ENCODE measurements at places on chromosomes 2 and 18.

DNA sequence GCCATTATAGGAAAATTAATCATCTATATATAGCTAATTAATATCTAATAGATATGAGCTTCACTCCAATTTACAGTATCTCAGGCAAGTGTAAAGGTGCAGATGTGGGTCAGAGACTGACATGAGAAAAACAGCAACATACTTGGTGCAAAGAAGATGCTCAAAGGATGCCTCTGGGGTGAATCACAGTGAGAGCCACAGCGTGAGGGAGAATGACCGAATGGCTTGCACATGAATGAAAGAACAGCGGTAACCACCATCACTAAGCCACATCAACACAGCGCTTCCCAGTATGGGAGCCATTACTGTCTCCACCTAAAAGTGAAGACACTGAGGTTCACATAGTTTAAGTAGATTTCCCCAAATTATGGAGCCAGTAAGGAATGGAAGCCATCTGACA, 423.4 kb upstream of the ID2 start:
- DNase-seq: no peak

DNA sequence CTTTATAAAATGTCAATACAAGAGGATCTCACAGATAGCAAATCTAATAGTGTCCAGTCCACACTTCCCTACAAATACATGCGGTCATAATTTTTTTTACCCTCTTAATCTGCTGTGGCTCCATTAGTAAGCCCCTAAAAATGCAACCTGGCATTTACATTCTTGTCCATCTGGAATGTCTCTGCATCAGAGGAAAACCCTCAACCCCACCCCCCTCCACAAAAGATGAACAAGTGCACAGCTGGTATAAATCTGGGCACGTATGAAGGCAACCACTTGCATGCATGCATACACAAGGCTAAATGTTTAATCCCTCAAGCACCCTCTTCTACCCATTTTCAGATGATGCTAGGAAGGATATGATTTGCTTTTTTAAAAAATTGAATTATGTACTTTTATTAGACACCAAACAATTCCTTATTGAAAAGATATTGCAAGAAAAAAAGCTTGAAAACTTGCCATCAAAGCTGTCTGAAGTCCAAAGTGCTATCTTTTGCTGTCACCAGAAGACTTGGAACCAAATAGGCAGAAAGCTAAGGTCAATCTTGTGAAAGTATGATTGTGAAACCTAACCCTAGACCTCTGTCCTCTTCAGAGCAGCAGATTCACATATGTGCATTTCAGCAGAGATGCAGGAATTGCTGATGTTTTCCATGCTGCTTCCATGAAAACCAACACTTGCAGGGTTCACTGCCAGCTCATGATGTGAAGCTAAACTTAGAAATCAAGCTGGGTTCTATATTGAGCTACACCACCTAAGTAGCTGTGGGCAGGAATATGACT, 39.0 kb downstream of the IRS1 start:
- no peak for DNase-seq

GRCh38 chr2:70958759-70959158, 19.7 kb upstream of the ANKRD53 start:
- no peak for DNase-seq

- no peak for DNase-seq
These were observed 99.7 kb upstream of the MGAT4A start for GRCh38 chr2:98830571-98831145.

- no peak for DNase-seq
These were observed 92.9 kb upstream of the CYP1B1 start for GRCh38 chr2:38168710-38169480.

GRCh38 chr2:106882673-106883072, 3.3 kb downstream of the ST6GAL2 start:
- no peak for DNase-seq

DNA sequence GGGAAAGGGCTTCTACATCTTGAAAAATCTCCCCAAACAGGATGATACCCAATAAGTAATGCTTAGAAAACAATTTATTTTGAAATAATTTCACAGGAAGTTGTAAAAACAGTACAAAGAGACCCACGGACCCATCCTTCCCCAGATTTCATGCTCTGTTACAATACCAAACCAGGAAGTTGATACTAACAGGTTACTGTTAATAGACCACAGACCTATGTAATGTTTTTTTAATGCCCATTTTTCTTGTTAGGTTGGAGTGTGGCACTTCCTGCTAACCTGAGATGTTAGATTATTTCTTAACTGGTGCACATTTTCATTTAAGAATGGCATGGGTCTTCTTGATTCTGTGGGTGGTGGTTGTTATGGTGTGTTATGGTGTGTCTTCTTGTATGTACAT, 21.4 kb upstream of the MGAT5 start:
- no peak for DNase-seq

DNA sequence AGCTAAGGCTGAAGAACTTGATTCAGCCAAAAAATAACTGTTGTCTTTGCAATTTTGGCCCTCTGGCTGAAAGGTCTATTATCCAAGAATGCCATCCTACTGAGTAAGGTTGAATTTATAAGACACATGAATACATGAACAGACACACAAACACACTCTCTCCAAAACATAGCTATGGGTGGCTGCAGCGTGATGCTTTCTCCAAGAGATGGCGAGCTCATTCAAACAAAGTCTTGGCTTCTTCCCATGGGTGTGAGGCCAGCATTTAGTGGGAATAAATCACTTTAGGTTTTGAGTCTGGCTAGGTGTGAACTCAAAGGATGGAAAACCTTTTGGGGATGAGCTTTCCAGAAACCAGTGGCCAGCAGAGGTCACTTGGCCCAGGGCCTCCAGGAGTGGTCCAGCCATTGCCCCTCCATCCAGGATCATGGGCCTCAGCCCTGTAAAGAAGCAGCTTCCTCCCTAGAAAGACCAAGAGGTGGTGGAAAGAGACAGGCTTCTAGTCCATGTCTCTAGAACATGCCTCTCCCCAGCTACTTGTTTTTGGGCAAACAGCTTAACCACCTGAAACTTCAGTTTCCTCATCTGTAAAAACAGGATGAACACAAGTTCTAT, 11.0 kb upstream of the OSR1 start:
- DNase-seq: no peak

DNA sequence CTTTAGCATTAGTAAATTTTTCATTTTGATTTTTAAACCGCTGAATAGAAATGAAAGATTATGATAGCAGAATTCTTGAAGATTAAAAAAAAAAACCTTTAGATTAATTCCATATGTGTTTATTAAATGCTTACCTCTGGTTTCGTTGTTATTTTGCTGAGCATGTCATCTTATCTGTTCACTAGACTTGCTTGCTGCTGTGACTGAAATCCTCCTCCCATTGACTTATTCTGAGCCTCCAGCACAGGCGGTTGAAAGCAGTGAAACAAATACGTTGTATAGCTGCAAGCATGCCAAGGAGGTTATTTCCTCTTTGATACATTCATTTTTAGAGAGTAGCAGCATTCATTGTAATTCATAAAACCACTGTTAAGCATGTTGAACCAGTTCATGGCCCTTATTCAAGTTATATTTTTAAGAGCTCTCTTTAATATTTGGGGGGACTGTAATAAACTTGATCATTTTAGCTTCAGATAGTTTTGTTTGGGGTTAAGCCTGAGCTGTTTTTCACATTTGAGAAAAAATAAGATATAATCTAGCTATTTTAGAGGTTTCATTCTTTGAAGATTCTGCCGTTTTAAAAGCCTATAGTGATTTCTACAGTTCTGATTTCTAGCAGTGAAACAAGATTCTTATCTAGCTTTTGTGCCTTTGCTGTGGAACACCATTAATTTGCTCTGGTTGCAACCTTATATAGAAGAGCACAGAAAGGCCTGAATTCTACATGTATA, at the start of gene HTR2B:
Gene HTR2B (minus strand): TSS at position 205 of the 731 bp plus-strand sequence. CDS start 1,278 bp downstream, outside the sequence.
- DNase-seq: no peak
